ENCODE measurements at places on chromosomes 6 and 20. TPM values are rescaled to one million over a fixed set of nuclear protein-coding genes. Genes with fewer than 3 reads are reported as not detected.

DNA sequence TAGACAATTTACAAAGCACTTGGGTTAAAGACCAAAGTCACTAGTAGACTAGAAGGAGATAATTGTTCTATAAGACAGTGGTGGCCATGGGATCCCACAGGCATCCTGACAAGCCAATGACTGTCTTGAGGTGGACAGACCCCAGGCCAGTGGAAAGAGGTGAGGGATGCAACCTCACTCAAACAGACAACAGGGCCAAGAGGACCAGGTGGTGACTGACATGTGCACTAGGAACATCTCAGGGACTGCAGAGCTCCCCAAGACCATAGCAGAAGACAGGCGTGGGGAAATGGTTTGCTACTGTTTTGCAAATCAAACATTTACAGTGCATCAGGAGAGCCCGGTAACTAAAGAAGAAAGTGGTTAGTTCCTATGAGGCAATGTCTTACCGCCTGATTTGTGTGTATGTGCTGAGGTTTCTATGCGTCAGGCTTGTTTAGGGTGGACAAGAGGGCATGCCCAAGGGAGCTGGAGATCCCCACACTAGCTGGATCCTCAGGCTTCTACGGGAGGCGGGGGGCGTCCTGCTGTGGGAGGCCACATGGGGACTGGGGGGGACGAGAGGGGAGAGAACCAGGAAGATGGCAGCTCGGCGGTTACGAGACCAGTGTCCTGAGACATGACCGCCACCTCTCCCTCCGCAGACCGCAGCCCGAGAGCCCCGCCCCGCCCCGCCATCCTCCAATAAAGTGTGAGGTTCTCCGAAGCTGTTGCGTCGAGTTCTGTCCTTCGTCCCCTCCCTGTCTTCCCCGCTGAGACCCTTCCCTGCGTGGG lies 623 bp upstream of the MRPS26 start:
- no peak for DNase-seq

GRCh38 chr6:168851460-168852375 lies 401.9 kb downstream of the THBS2 start:
- DNase-seq, result no peak

DNA sequence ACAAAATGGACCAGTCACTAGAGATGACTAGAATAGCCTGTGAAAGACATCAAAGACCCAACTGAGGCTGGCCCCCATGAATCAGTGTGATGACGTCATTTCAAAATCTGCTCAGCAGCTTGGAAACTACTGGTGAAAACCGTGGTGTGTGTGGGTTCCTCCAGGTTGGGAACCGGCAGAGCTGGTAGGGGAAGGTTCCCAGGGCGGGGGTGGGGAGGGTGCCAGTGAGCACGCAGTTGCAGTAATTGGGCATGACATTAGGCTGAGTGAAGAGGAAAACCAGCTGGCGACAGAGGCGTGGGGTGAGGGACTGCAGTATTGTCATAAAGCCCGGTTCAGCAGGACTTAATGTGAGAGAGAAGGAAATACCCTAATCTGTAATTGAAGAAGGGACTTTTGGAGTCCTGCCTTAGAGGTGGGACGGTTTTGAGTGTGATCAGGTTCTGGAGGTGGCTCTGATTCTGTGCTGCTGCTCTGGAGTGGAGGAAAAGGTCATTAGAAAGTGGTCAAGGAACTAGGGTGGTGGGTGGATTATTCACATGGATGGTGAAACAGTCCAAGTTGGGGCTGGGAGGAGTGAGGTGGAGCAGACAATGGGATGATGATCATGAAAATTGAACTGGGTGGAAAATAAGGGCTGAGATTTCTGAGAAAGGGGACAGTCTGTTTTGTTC lies 52.0 kb upstream of the MTHFD1L start:
- no peak for DNase-seq

- DNase-seq, result no peak
Observed at GRCh38 chr20:59309218-59309617, 8.8 kb downstream of the EDN3 start.

The ELOVL4 gene
- 0.99 TPM for total RNA-seq

The ITPA gene
- total RNA-seq, result 51.2 TPM

The RBM24 gene
- 0.74 TPM for total RNA-seq

Measured in pulmonary artery endothelial cell (primary cell).